ENCODE measurements at places on chromosomes 4 and X.

DNA sequence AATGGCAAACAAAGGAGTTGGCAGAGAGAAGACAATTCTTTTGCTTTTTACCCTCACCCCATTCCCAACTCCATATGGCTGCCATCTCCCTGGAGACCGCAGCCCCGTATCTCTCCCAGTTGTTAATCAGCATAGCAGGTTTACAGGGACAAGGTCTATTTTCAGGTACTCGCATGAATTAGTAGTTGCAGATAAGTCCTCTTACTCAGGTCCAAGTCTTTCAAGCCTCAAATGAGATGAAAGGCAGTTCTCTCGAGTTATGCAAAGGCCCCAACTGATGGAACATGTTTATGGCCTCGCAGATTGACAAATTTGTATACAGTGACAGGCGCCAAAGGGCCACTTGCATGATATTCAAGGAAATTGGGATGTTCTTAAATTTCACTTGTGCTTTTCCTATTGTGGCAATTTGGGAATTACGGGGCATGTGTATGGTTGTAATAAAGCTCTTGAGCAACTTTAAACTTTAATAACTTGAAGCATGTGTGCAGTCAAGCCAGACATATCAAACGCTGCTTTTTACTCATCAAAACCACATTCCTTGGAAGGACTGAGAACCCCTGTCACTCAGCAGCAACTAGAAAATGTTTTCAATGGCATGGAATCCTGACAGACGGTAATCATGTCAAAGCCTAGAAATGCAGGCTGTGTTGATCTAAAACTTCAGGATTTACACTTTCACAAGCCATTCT lies 45.1 kb downstream of the KDR start:
- DNase-seq = no peak

- DNase-seq = no peak
Measured at GRCh38 chr4:17322514-17322913, 189.4 kb downstream of the QDPR start.

DNA sequence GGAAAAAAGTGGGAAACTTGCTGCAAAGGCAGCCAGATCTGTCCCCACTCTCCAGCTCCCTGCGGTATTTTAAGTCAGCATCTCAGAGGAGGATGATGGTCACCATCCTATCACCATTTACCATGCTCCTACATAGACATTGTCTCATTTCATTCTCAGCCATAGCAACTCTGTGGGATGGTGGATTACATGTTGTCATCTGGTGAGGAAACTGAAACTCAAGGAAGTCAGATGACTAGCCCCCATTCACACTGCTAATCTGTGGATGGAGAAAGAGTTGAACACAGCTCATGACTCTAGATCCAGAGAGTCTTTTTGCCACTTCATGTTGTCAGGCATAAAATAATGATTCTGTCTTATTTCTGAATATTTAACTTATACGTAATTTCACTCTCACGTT lies 323.5 kb downstream of the PTTG2 start:
- no peak for DNase-seq

- DNase-seq = no peak
Measured at GRCh38 chr4:78625073-78625472, 73.5 kb downstream of the ANXA3 start.

DNA sequence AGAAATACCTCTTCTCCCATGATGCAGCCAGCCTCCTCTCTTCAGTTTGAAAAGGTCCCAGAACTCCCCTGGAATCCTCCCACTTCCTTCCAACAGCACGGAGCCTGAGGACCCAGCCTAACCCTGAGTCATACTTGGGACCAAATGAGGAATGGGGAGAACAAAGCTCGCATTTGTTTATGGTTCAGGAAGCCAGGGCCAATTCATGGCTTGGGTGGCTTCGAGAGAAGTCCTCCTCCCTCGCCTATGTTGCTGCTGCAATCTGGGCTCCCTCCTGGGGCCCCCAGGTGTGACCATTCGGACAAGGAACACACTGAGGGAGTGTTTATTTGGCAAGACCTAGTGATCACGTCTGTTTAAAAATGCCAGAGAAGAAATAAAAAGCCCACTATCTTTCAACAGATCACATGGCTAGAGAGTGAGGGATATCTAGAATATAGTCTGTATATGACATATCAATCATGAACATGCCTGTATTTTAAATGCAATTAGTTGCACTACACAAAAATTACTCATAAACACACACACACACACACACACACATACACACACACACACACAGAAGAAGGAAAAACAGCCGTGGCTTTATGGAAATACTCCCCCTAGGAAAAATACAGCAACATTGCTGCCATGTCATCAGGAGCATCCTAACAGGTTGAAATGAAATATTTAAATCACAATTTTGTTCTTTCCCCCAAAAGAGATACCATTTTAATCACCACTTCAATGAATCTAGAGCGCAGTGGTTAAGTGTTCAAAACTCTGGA lies 155.7 kb upstream of the MAP3K15 start:
- DNase-seq = no peak

- DNase-seq = no peak
Measured at GRCh38 chr4:146029147-146029546, 90.5 kb upstream of the ZNF827 start.

Measured in erythroblast (primary cell).